ENCODE measurements at places on chromosomes 3 and 15.

DNA sequence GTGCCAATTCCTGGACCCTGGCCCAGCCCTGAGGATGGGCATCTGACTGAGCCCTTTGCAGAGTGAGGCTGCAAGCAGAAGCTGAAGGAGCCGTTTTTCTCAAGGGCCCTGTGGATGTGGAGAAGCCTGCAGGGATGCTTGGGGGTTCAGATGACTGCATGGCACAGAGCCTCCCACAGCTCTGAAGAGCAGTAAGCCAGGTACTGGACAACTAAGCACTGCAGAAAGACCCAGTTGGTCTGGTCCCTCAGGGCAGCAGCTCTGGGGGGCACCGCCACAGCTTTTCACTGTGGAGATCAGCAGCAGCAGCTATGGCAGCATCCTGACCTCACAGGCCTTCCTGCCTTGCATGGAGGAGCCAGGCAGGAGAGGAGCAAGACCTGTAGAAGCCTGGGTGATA lies 67.6 kb downstream of the CRYGS start:
- DNase-seq, result no peak

- DNase-seq, result no peak
Measured at GRCh38 chr15:100879464-100880138, at the start of gene ALDH1A3. TSS of gene ALDH1A3 (plus strand) at chr15:100879831. CDS start at chr15:100879908, 77 bp downstream.

GRCh38 chr15:39869858-39870515 lies 50.1 kb downstream of the GPR176 start:
- DNase-seq, result no peak

- DNase-seq, result peak; percentile 7
Measured at GRCh38 chr3:47283591-47284364, 1.0 kb downstream of the KLHL18 start.

GRCh38 chr3:50807266-50807665 lies 132.5 kb downstream of the DOCK3 start:
- no peak for DNase-seq

DNA sequence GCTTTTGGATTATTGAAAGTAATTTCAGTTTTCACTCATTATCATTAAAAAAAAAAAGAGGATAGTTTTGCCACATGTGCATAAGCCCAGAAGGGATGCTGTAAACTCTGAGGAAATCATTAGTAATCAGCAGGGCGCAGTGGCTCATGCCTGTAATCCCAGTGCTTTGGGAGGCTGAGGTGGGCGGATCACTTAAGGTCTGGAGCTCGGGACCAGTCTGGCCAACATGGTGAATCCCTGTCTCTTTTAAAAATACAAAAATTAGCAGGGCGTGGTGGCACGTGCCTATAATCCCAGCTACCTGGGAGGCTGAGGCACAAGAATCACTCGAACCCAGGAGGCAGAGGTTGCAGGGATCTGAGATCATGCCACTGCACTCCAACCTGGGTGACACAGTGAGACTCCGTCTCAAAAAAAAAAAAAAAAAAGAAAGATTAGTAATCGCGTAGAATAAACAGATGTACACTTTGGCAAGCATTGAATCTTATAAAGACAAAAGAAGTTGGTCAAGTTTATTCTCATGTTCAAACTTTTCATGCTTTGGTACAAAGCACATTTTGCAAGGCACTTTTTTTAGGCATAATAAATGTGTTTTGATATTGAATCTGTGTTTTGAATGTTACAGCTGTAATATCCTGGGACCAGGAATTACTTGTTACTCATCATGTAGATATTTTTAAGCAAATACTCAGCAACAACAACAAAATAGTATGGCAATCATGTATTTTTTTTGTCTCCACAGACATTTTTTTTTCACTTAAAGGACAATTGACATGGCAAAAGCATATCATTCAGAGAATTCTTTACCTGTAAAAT lies 93.2 kb upstream of the AGTR1 start:
- no peak for DNase-seq

GRCh38 chr3:123658852-123659206 lies 74.0 kb upstream of the HACD2 start:
- DNase-seq, result no peak

DNA sequence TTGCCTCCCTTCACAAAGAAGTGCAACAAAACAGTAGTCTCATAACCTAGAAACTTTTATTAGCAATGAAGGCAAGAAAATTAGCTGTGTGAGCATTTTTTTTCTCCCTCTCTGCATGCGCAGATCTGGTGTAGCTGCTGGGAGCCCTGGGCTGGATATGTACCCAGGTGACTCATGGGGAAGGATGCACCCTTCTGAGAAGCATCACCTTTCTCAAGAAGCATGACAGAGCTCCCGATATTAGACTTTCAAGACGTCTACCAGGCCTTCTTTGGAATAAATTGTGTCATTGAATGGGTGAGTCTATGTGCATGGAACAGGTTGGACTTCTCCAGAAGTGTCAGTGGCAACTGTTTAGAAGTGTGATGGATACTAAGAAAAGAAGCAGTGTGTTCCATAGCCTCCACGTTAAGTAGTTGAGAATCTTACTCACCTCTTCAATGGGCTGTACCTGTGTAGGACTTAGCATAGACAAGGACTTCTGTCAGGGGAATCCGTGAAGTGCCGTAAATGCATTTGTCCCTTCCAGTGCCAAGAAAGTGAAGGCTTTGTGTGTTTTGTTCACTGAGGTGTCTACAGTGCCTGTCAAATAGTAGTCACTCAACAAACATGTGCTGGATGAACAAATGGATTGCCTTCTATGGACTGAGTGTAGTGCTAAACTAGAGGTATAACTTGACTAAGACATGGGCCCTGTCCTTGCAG lies 47.7 kb upstream of the RASGRP1 start:
- DNase-seq, result no peak

DNA sequence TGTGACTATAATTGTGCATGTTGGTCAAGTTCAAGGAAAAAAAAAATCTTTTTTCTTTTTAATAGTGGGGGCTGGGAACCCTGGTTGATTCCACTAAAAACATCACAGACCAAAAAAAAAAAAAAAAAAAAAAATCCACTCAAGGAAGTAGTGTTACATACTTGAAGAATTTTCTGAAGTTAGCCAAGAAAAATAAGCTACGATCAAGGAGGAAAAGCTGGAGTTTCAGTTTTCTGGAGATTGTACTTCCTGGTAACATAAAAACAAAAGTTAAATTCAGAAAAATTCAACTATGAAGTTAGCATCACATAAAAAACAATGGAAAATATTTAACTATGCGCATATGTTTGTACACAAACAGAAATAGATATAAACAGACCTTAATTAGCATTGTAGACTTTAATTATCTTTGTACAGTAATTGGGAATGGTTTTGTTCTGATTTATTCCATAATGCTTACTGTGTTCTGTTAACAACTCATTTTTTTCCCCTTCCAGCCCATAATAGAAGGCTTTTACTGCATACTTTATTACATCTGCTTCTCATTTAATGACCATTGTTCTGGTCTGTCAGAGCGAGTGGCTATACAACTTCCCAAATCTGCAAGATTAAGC lies 194.3 kb downstream of the RORA start:
- DNase-seq, result no peak

GRCh38 chr3:129228891-129229585 lies 20.4 kb upstream of the COPG1 start:
- DNase-seq, result no peak

GRCh38 chr3:126718561-126719445 lies 14.8 kb downstream of the CHCHD6 start:
- DNase-seq, result no peak

- no peak for DNase-seq
Measured at GRCh38 chr15:31203999-31204398, 102.5 kb upstream of the TRPM1 start.

DNA sequence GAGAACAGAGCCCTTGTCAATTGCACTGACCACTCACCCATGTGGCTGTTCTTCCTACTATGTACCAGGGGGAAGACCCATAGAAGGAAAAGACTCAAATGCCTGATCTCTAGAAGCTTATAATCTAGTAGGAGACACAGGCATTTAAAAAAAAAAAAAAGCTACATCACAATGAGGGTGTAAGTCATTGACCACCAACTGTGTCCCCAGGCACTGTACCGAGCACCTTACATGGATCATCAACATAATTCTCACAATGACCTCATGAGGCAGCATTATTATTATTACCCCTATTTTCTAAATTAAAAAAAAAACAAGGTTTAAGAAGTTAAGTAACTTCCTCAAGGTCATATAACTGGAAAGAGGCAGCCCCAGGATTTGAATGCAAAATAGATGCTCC lies 247.4 kb downstream of the SHOX2 start:
- DNase-seq, result no peak

GRCh38 chr15:77640615-77641014 lies 7.9 kb upstream of the LINGO1 start:
- DNase-seq, result no peak

DNA sequence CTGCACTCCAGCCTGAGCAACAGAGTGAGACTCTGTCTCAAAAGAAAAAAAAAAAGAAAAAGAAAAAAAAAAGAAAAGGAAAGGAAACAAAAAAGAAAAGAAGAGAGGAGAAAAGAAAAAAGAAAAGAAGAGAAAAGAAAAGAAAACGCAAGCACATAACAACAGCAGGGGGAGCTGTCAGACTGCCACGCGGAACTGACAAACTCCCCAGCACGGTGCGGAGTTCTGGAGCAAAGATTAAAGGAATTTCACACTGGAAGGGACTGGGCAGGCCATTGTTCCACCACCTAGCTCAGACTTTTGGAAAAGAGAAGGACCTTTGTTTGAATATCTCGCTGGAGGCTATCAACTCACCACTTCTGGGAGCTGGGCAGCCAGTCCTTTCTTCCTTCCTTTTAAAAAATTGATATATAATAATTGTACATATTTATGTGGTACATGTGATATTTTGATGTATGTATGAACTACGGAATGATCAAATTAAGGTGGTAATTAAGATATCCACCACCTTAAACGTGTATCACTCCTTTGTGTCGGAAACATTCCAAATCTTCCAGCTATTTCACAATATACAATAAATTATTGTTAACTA lies 40.5 kb downstream of the DPPA2 start:
- DNase-seq, result no peak

DNA sequence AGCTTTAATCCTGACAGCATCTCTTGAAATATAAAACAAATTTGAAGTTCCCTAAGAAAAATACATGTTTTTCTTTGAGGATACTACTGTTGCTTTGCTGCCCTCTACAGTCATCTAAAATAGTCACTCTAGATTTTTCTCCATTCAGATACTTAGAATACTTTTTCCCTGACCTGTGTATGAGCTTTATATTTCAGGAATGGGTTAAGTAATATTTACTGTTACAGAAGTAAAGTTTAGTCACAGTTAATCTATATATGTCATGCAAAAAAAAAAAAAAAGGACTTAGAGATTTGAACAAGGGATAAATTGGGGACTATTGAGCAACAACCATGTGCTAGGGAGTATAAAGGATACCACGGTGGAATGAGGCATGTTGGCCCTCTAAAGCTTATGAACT lies 8.8 kb downstream of the NECTIN3 start:
- DNase-seq, result no peak

DNA sequence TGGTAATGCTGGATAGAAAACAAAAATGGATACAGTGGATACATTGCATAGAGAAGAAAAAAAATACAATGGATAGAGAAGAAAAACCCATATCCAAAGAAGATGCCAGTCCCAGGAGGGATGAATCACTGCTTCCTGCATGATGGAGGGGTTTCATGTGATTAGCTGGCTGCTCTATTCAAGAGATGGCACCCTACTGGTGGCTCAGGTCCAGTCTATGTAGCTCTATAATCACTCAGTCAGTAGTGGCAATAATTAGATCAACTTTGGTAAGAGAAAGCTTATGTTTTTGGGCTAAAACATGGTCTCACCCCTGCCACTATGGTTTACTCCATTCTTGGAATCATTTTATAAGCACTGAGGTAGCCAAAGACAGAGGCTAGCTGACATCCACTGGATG lies 33.7 kb upstream of the NOX5 start:
- DNase-seq, result no peak

- no peak for DNase-seq
Measured at GRCh38 chr3:19541284-19541683, 392.7 kb downstream of the EFHB start.

DNA sequence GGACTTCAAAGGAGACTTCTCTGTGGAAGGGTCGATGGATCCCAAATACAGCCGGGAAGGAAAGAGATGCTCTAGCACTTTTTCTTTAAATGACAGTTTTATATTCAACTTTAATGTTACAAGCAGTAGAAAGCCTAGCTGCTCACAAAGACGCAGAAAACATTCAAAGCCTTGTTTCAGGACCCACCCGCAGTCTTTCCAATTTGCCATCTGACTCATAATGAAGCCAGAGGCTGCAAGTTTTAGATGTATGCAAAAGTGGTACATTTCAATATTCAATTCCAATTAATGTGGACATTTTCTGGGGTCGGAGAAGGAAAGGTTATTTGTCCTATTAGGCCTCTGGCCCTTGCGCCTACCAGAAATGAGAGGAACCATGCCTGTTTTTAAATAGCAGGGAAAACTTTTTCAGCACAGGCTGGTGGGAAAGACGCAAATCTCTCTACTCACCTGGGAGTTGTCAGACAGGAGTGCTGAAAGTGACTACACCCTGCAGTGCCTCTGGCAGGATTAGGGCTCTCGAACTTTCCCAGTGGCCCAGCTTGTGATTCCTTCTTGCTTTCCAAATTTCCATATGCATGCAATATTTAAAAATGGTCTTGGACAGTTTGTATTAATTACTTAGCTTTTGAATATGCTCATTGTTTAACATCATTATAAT lies 117.4 kb upstream of the MBNL1 start:
- DNase-seq, result no peak

DNA sequence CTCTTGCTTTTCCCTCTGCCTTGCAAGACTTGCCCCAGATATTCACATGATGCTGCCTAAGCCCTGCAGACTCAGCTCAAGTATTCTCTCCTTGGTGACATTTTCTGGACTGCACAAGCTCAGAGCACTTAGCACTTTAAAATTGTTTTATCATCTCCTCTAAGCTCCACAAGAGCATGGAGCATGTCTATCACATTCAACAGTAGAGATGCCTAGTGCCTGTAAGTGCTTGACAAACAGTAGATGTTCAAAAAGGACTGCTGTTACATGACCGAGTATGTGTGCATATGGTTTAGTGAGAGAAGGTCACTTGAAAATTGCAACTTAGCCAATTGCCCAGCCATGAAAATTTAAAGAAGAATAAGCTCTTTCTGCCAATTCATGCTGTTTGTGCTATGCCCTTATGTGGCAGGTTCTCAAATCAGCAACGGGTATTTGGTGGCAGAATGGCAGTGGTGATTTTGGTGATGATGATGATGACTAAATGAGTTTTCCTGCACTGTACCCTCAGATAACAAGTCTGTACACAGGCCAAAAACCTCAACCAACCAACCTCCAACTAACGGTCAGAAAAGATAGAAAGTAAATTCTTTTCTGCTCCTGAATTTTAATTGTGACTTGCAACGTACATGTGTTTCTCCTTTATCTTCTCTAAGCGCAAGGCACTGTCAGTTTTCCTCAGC lies 647.2 kb upstream of the UBE2E2 start:
- no peak for DNase-seq
